Brain microvascular endothelial cell (primary cell): ENCODE measurements at places on chromosomes 1 and 21.

DNA sequence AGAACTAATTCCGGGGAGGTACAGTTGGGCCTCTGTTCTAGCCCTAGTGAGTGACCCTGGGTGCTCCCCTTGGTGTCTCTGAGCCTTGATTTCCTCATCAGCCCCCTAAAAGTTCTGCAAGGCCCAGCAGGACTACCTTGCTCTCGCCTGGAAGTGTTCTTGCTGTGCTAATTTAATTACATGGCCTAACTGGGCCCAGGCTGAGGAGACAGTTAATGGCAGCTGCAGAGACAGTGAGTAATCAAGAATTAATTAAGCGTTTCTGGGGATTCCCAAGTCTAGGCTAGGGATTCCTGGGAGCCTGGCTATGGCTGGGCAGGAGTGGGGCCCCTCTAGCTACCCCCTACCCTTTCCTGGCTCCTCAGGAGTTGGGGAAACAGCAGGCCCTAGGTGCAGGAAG lies 24.7 kb upstream of the DMBX1 start:
- DNase-seq: no peak

DNA sequence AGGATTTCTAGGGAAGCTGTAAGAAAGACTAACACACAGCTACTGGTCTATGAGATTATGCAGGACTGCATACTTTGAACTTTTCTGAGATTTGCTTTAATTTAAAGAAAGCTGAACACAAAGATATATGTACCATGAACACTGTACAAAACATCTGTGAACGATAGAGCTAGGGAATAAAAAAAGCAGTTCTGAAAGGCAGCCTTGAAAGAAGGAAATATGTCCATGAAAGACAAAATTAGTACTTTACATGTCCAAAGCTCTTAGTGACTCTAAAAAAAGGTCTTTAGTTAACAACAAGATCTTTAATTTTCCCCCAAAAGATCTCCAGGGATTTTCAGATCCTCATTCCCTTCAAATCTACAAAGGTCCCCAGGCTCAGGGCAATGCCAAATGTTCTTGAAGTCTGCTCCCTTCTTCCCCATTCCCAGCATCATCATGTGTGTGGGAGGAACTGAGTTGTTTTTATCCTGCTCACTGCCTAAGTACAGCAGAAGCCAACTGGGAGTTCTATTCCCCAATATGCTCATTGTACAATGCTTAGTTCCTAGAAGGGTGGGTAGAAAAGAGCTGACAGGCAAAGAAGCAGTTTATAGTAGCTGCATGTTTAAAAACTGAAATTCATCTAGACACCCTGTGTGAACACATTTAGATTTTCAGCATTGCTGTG lies 60.1 kb upstream of the PTCH2 start:
- no peak for DNase-seq

DNA sequence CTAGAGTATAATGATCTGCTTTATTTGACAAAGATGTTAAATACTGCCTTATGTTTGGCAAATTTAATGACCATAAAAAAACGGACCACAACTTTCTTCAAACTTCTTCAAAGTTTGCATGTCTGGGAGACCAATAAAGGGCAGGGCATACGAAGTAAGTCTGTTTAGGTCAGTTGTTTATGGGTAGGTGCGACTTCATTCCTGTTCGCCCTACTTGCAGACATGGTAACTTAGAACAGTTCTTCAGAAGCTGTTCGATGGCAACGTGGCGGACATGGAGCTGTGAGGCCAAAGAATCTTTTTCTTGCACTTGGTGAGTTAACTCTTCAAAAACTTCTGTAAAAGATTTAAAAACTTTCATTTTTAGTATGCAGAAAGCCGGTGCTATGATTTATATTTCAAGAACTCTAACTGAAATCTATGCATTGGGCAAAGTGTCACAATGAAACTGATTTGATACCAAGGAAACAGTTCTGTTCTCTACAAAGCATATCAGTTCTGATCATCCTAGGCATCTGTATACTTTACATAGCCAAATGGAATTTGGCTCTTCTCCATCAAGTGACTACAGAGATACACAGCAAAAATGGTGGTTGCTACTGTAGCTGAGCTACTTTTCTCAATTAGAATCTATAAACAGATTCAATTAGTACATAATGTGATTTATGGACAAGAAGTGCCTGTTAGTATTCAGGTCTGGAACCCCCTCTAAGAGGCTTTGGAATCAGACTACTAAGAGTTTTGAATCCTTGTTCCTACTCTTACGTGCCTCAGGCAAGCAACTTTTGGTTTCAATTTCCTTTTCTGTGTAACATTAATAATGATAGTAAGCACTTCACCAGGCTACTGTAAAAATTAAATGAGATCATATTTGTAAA lies 25.7 kb downstream of the C21orf91 start:
- peak; percentile 4 for DNase-seq

DNA sequence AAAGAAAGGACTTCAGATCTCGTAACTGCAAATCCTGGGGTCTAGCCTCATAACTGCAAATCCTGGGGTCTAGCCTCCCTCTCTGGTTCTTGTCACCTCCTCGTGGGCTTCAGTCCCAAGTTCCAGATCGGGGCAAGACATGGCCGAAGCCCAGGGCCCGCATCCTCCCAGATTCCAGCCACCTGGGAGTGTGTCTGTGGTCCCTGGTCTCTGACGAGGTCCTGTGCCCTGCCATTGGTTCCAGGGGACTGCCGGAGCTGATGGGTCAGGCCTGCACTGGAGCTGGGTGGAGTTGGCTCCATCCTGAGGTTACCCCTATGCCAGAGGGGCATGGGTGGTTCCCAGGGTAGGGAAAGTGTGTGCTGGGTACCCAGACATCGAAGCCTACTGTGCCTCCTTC lies 17.7 kb upstream of the C1orf174 start:
- no peak for DNase-seq

DNA sequence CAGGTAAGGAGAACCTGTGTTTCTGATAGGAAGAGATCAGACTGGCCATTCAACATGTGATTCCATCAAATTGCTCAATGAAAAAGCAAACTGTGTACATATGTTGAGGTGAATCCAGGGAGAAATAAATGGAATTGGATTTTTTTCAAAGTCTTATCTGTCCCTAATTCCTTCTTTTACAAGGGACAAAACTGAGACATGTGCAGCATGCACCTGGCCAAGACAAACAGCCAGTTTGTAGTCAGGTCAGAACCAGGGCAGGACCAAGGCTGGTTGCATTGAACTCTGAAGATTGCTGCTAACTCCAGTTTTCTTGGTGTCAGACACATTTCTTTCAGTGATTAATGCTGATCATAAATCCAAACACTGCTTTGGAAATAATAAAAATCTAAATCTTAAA lies 69.6 kb upstream of the CCDC190 start:
- no peak for DNase-seq

DNA sequence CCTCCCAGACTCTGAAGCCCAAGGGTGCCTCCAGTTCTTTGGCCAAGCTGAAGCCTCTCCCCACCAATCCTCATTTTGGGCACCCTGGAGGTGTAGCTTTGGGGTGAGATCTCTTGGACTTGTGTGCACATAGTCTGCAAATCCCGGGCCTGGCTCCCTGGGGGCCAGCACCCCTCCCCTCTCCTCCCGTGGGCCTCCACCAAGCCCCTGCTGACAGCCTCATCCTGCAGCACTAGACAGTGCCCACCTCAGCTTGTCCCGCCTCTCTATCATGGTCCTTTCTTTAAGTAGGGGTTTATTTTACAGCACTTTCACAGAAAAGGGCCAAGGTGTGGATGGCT lies 3.2 kb downstream of the GJC2 start:
- DNase-seq: no peak

GRCh38 chr1:247111259-247111699 lies 7.1 kb upstream of the ZNF669 start:
- DNase-seq: no peak

DNA sequence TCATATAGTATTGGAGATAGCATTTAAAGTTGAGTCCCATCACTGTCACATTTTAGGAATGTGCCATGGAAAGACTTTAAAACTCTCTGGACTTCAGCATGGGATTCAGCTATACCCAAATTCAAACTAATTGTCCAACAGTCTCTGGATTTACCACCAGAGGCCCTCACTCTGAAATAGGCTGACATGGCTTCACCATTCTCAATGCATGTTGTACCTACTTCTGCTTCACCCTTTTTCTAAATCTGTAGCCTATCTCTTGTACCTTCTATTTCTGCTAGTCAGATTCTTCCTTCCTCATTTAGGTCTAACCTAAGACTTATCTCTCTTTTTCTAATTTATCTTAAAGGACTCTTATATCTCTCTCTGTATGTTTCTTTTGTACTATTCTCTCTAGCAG lies 512.7 kb upstream of the ZRANB2 start:
- no peak for DNase-seq

DNA sequence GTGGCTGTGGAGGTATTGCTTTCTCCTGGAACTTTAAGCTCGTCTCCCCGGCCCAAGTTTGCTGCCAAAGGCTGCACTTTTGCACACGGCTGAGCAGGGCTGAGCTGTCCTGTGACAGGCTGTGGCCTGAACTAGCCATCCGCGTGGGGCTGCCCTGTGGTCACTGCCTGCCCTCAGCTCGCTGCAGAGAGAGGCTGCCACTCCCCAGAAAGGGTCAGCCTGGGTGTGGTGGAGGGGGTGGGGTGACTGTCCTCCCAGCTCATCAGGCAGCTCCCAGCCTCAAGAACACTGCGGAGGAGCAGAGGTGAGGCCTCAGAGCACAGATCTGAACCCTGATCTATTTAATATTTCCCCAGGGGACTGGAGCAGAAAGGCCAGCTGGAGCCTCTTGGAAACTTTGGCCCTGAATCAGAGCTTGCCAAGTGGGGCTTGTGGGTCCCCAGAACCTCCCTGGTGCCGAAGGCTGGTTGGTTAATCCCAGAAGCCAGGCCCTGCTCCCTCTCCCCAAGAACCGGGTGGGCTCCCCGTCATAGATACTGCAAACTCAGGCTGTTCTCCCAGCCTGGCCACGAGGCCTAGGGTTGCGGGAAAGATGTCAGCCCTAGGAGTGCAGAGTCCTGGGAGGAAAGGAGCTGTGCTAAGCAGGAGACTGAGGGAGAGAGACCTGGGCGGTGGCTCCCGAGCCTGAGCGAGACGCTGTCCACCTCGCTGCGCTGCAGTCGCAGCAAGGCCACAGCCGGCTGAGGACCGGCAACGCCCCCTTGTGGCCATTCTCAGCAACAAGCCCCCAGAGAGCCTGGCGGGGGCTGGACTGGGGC lies 125.1 kb upstream of the IPO9 start:
- peak; percentile 60 for DNase-seq

DNA sequence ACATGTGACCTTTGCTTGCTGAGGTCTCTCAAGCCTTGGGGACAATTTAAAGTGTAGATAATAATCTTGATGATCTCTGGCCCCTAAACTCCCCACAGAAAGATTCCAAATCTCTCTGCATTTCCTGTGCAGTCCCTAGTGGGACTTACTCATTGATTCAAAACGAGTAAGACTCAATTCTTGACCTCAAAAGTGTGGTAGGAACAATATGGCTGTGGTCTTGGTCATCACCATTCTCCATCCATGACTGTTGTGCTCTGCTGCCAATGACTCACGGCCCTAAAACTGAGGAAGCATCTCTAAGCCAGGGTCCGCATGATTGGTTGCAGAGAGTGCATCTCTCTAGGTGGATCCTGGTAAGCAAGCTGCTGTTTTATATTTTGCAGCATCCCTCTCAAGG lies 268.0 kb downstream of the PTGER3 start:
- no peak for DNase-seq

- DNase-seq: peak; percentile 67
Observed at GRCh38 chr1:218366322-218367052, 21.4 kb downstream of the TGFB2 start.

DNA sequence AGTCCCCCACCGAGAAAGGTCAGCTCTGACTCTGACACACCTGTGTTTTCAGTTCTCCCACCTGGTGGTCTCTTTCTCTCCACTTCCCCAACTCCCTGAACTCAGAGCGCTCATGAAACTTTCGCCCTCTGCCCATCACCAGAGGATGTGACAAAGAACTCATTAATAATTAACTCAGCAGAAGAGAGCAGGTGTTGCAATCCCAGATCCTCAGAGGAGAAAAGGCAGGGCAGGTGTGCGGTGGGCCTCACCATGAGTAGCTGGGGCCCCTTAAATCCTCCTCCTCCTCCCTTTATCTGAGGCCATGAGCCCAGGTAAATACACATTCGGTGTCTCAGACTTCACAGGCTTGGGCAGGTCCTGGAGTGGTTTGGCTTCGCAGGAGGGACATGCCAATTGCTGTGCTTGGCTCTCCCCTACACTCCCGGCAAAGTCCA lies 1.7 kb upstream of the LAMB3 start:
- no peak for DNase-seq

- DNase-seq: no peak
Observed at GRCh38 chr1:213295860-213296259, 244.8 kb downstream of the RPS6KC1 start.

DNA sequence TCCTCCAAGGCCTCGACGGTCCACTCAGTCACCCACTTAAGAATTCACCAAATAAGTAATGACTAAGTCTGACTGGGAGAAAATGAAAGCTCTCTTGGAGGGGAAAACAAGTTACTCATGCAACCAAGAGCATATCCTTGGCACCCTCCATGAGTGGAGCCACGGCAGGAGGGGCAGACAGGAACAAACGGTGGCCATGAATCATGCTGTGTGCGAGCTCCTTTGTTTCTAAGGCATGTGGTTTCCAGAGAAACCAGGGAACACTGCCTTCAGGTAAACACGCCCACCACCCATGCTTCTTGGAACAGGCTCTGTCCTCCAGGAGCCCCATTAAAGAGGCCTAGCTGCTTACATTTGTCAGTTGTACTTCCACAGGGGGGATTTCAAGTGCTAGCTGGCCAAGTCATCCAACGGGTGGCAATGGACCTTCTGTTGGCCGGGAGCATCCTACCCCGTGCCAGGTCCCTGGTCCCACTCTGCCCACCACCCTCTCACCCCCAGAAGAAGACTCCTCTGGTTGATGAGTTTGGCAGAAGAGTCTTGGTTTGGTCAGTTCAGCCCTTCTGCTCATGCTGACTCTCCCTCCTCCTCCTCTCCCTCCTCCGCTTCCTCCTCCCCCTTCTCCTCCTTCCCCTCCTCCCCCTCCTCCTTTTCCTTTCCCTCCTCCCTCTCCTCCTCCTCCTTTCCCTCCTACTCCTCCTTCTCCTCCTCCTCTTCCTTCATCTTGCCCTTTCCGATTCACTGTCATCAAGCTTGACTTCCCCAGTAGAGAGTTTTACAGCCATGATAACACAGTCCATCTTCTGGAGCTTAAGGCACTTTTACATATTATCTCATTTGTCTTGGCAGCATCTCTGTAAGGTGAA lies 107.6 kb downstream of the CCDC185 start:
- DNase-seq: peak; percentile 86

DNA sequence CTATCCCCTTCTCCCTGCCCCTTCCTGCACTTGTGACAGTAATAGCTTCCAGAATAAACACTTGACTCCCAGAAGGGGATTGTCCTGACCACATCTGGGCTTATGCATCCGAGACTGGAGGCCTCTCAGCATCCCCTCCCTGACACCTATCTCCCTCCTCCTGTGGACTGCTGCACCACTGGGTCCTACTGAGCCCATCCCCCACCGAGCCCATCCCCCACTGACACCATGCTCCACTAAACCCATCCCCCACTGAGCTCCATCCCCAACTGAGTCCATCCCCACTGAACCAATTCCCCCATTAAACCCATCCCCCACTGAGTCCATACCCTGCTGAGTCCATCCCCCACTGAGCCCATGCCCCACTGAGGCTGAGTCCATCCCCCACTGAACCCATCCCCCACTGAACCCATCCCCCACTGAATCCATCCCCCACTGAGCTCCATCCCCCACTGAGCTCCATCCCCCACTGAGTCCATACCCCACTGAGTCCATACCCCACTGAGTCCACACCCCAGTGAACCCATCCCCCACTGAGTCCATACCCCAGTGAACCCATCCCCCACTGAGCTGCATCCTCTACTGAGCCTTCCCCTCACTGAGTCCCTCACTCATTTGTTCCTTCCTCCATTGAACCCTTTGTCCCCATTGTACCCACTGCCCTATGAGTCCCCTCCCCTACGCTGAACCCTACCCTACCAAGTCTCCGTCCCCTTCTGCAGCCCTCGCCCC lies 5.6 kb downstream of the PDZK1IP1 start:
- DNase-seq: no peak

- no peak for DNase-seq
Observed at GRCh38 chr1:231207437-231207836, 33.6 kb upstream of the GNPAT start.
